ENCODE measurements at places on chromosomes 2 and 18.

DNA sequence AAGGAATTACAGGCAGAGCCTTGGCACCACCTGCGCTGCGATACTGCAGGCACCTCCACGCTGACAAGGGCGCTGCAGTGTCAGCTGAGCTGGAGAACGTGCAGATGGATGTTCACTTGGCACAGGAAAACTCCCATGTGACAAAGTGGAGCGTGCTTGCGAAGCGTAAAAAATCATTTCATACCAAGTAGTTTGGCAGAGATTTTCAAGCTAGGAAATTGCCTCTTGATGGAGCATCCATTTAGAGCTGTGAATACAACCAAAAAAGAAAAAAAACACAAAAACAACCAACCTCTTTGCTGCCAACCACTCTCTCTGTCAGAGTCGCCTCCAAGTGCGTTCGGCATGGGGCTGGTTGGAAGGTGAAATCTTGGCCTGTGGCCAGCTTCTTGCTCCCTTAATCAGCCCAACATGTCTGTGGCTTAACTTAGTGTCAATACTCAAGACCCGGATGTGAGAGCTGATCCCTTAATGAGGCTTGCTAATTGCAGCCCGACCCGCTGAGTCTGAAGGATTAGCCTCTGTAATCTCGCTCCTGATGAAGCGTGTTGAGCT lies 38.1 kb downstream of the ACOXL start:
- peaks cover 22% of the 10 kb centered on the region for H3K27me3 ChIP-seq
- no peaks in the 10 kb centered on the region for H3K36me3 ChIP-seq
- H3K27ac ChIP-seq = no peak overlapping the region

DNA sequence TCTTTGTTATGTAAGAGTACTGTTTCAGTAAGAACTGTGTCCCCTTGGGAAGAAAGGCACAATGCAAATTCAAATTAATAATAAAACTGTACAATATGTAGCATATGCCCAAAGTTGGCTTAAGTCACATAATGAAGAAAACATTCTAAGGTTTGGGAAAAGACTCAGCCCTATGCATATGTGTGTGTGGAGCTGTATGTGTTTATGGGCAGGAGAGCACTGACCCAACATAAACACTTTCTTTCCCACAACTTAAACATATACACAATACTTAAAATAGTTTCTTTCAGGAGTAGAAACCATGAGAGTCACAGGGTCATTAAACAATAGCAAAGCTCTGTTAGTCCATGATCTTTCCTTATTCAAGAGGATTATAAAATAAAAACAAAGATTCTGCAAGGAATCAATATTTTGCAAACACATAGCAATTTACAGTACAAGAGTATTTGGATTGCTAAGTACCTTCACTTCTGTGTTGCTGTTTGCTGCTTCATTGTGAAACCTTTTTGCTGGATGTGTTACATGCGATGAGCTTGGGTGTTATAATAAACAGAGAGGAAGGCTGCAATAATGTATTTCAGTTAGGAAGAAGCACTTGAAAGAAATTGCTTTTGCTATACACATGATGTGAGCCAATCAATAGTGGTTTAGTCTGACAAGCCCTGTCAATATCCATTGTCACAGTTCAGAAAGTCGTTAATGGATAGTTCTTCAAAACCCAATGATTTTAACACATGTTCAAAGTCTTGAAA lies 347.3 kb downstream of the ARHGAP15 start:
- peaks cover 3% of the 10 kb centered on the region for H3K4me1 ChIP-seq
- H3K36me3 ChIP-seq = no peaks in the 10 kb centered on the region
- H3K27me3 ChIP-seq = no peaks in the 10 kb centered on the region
- no peak overlapping the region for H3K4me3 ChIP-seq
- no peak overlapping the region for H3K27ac ChIP-seq
- no peak for DNase-seq

DNA sequence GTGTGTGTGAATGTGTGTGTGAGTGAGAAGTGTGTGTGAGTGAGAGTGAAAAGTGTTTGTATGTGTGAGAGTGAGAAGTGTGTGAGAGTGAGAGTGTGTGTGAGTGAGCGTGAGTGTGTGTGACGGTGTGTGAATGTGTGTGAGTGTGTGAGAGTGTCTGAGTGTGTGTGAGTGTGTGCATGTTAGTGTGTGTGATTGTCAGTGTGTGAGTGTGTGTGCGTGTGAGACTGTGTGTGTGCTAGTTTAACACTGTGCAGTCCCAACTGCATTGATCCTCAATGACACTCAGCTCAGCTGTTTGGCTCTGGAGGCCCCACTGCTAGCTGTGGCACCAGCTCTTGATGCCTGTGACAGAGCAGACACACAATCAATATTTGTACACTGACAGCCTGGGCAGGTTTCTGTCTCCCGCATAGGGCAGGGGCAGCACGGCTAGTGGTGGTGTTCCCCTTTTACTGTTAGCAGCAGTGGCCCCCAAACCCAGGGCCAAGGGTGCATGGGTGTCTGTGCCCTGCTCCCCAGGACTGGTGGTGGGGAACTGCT lies 135.0 kb downstream of the INHBB start:
- H3K27me3 ChIP-seq = no peaks in the 10 kb centered on the region
- H3K36me3 ChIP-seq = no peaks in the 10 kb centered on the region
- H3K27ac ChIP-seq = no peak overlapping the region
- no peak overlapping the region for H3K4me3 ChIP-seq
- H3K4me1 ChIP-seq = no peaks in the 10 kb centered on the region

DNA sequence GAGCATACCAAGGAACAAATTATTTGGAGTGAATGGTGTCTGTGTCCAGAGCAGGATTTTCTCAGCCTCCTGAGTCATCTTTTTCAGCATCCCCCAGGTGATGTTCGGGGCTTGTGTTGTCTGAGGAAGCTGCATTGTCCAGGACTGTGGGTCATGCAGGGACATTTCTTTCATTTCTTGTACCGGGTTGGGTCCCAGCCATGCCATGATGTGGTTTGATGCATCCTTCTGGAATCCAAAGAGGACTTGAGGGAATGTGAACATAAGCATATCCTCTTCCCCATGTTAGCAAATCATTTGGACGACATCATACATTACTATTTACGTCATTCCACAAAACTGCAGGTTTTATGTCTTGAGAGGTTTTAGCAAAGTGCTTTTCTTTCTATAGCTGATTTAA lies 797.8 kb downstream of the CCDC85A start:
- no peak overlapping the region for H3K27ac ChIP-seq
- no peaks in the 10 kb centered on the region for H3K36me3 ChIP-seq
- no peak for DNase-seq
- no peak overlapping the region for H3K4me3 ChIP-seq
- no peaks in the 10 kb centered on the region for H3K4me1 ChIP-seq
- H3K27me3 ChIP-seq = no peaks in the 10 kb centered on the region

GRCh38 chr2:109201465-109202327 lies 72.7 kb downstream of the SH3RF3 start:
- H3K4me1 ChIP-seq = no peaks in the 10 kb centered on the region
- H3K4me3 ChIP-seq = no peak overlapping the region
- no peak overlapping the region for H3K27ac ChIP-seq
- no peak for DNase-seq
- H3K27me3 ChIP-seq = no peaks in the 10 kb centered on the region

- H3K4me1 ChIP-seq = no peaks in the 10 kb centered on the region
These were observed 221.8 kb downstream of the MREG start for GRCh38 chr2:215791481-215791937.

DNA sequence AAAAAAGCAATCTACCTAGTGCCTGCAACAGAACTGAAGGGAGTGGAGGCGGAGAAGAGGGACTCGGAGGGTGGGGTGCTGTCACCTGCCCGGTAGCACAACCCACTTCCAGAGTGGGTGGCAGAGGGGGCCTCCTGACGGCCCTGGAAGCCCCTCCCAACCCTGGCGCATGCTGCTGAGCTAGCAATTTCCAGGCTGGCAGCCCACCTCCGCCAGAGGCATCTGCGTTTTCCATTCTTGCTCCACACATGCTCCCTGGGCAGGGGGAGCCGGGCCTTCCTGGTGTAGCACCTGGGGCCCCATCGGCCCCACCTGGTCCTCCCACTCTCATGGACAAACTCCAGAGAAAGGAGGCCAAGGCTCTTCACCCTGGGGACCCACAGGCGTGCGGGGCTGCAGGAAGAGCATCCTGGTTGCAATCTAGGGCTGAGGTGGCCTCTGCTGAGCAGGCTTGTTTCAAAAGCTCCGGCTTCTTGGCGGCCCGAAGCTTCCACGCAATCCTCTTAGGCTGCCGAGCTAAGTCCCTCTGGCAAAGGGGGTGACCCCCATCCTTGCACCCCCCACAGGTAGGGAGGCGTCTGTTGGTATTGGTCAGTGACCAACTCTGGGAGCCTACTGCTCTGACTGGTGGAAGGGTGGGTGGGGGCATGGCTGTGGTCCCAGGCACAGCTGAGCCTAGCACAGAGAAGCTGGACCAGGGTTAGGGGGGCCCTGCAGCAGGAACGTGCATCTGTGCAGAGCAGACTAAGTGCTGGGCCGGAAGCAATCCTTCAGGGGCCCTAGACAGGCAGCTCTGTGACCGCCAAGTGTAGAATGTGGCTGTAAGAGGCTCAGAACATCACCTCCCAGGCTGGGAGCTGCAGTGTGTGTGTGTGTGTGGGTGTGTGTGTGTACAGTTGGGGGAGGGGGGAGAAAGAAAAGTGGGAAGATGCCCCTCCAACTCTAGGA lies 2.6 kb downstream of the HS6ST1 start:
- no peaks in the 10 kb centered on the region for H3K27me3 ChIP-seq
- H3K4me1 ChIP-seq = peaks cover 6% of the 10 kb centered on the region
- no peaks in the 10 kb centered on the region for H3K36me3 ChIP-seq
- DNase-seq = no peak
- H3K27ac ChIP-seq = no peak overlapping the region

DNA sequence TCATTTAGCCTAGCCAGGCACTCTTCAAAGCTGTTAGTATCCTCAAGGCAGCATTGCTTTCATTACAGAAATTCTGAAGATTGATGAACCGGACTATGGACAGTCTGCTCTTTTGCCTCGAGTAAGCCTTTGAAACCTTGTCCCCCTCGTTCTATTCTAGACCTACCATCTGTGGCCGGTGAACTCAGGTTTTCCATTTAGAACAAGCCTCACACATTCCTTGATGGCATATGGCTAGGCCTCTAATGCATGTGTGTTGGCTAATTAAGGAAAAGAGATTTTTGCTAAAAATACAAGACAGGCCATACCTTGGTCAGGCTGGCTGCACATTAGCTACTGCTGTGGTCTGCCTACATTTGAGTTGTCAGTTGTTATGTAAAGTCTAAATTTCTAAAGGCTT lies 111.8 kb downstream of the CERS6 start:
- H3K27ac ChIP-seq = no peak overlapping the region
- no peak for DNase-seq
- no peaks in the 10 kb centered on the region for H3K4me1 ChIP-seq
- H3K4me3 ChIP-seq = no peak overlapping the region
- H3K36me3 ChIP-seq = peaks cover 2% of the 10 kb centered on the region

GRCh38 chr2:118310681-118311429 lies 222.6 kb downstream of the INSIG2 start:
- no peaks in the 10 kb centered on the region for H3K4me1 ChIP-seq
- no peak for DNase-seq
- H3K4me3 ChIP-seq = peak overlapping the region; percentile 64
- no peaks in the 10 kb centered on the region for H3K27me3 ChIP-seq

DNA sequence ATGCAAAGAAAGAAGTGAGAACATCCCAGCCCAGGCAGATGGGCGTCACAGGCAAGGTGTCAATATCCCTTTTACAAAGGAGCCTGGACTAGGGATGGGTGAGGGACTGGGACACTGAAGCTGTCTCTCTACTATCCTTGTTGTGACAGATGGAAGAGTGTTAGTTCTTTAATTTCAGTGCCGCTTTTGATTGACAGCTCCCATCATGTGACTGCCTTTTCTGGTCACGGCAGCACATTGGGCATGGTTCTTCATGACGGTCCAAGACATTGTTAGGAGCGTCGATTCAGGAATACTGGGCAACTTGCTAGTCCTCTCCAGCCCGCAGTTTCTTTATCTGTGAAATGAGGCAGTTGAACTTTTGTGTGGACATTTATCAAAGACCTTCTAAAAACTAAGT lies 42.4 kb upstream of the KIF5C start:
- H3K4me1 ChIP-seq = no peaks in the 10 kb centered on the region
- no peak overlapping the region for H3K4me3 ChIP-seq
- H3K27me3 ChIP-seq = no peaks in the 10 kb centered on the region
- H3K36me3 ChIP-seq = no peaks in the 10 kb centered on the region
- H3K27ac ChIP-seq = no peak overlapping the region

DNA sequence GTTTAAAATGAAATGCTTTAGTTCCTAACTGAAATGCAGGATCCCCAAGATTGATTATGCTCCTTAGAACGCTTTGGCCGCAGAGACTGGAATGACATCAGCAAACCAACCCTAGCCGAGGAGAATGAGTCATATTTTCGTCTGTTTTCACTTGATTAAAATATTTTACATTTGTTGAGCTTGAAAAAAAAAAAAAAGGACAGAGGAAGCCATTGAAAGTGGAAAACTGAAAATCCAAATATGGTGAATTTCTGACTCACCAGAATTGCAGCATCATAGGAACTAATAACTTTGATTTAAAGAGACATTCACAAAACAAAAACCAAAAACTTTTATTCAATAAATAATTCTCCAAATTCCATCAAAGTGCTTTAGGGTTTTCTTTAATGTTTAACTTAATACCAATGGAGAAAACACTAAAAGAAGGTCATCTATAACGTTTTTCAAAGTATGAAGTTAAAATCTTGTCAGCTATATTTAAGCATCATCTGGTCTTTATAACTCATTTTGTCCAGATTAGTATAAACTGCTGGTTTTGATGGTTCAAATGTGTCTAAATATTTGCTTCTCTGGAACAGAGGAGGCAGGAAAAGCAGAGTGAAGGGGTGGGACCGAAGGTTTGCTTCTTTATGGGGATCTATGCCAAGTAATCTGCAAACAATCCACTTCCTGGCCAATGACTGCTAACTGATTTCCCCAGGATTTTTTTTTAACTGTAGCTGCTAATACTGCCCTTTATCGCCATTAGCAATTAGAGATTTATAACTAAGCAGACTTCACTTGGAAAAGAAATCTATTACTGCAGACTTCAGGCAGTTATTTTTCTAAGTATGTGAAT lies 30.9 kb upstream of the COL5A2 start:
- H3K4me1 ChIP-seq = no peaks in the 10 kb centered on the region
- no peak overlapping the region for H3K27ac ChIP-seq
- no peak for DNase-seq
- no peaks in the 10 kb centered on the region for H3K27me3 ChIP-seq
- no peaks in the 10 kb centered on the region for H3K36me3 ChIP-seq

- no peak for DNase-seq
- peak overlapping the region; percentile 24 for H3K27ac ChIP-seq
- H3K27me3 ChIP-seq = no peaks in the 10 kb centered on the region
These were observed 328 bp downstream of the DTYMK start for GRCh38 chr2:241686324-241686649.

- H3K27ac ChIP-seq = no peak overlapping the region
- no peaks in the 10 kb centered on the region for H3K27me3 ChIP-seq
- H3K4me3 ChIP-seq = no peak overlapping the region
- peak; percentile 25 for DNase-seq
These were observed 106.4 kb downstream of the POLE4 start for GRCh38 chr2:75064691-75065396.

DNA sequence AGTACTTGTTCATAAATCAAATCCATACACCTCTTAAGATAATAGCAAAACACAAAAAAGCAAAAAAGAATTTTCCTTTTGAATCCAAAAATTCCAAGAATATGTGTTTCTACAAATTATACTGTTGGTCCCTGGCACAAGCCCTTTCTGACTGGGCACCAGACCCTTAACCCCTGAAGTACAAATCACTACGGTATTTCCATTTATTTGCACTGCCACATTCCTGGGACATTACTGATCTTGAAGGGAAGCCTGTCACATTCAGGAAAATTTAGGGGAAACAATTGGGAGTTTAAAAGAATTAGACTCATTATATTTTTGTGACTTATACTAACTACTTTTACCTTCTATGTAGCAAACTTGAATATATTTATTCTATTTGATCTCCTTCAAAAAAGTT lies 98.8 kb downstream of the ZNF521 start:
- no peak overlapping the region for H3K27ac ChIP-seq
- no peak for DNase-seq
- no peaks in the 10 kb centered on the region for H3K36me3 ChIP-seq

All from T-cell (primary cell).